ENCODE measurements at places on chromosomes 7 and 10.

DNA sequence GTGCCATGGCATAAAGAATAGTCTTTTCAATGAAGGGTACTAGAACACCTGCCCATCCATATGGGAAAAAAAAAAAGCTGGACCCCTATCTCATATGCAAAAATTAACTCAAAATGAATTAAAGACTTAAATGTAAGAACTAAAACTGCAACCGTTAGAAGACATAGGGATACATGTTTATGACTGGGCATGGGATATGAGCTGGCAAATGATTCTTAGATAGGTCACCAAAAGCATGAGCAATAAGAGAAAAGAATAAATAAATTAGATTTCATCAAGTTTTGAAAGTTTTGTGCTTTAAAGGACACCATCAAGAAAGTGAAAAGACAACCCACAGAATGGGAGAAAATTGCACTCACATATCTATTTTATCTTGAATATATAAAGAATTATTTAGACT lies 222.0 kb downstream of the ADK start:
- H3K27me3 ChIP-seq: no peaks in the 10 kb centered on the region
- no peak for DNase-seq
- no peak overlapping the region for H3K4me3 ChIP-seq
- H3K36me3 ChIP-seq: no peaks in the 10 kb centered on the region
- no peaks in the 10 kb centered on the region for H3K4me1 ChIP-seq

DNA sequence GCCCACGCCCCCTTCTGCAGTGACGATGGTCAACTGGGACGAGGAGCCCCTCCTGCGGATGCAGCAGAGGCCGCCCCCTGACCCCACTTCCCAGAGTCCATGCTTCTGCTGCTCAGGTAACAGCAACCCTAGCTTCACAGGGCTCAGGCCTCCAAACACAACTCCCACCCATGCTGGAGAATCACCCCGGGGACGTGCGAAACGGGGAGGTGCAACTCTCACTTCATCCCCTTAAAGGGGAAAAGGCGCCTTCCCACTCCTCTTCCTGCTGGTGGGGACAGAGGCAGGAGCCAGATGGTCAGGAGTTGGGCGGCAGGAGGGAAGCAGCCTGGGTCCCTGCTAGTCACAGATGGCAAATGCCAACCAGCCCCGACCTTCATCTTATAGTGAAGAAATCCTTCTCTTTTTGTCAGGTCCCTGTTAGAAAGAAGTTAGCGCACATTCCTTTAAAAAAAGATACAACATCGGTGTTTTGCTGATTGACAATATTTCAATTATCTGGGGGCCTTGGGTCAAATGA lies 155.4 kb downstream of the DIP2C start:
- H3K36me3 ChIP-seq: no peaks in the 10 kb centered on the region
- no peaks in the 10 kb centered on the region for H3K27me3 ChIP-seq
- DNase-seq: no peak
- H3K4me1 ChIP-seq: no peaks in the 10 kb centered on the region
- no peak overlapping the region for H3K4me3 ChIP-seq

GRCh38 chr7:128886391-128887168 lies 23.9 kb downstream of the ATP6V1F start:
- H3K4me3 ChIP-seq: no peak overlapping the region
- no peaks in the 10 kb centered on the region for H3K27me3 ChIP-seq
- DNase-seq: peak; percentile 42
- H3K27ac ChIP-seq: no peak overlapping the region
- H3K36me3 ChIP-seq: no peaks in the 10 kb centered on the region

- H3K36me3 ChIP-seq: no peaks in the 10 kb centered on the region
- no peak overlapping the region for H3K4me3 ChIP-seq
- H3K27me3 ChIP-seq: no peaks in the 10 kb centered on the region
- DNase-seq: no peak
These were observed 849.7 kb downstream of the KCNMA1 start for GRCh38 chr10:76787746-76788451.

GRCh38 chr10:6617309-6618076 lies 37.4 kb upstream of the PRKCQ start:
- no peaks in the 10 kb centered on the region for H3K36me3 ChIP-seq
- no peaks in the 10 kb centered on the region for H3K4me1 ChIP-seq
- no peak overlapping the region for H3K4me3 ChIP-seq
- DNase-seq: no peak

GRCh38 chr10:43287056-43288007 lies 20.5 kb upstream of the RASGEF1A start:
- H3K36me3 ChIP-seq: no peaks in the 10 kb centered on the region
- H3K4me3 ChIP-seq: no peak overlapping the region
- no peaks in the 10 kb centered on the region for H3K27me3 ChIP-seq
- no peak for DNase-seq
- no peaks in the 10 kb centered on the region for H3K4me1 ChIP-seq

DNA sequence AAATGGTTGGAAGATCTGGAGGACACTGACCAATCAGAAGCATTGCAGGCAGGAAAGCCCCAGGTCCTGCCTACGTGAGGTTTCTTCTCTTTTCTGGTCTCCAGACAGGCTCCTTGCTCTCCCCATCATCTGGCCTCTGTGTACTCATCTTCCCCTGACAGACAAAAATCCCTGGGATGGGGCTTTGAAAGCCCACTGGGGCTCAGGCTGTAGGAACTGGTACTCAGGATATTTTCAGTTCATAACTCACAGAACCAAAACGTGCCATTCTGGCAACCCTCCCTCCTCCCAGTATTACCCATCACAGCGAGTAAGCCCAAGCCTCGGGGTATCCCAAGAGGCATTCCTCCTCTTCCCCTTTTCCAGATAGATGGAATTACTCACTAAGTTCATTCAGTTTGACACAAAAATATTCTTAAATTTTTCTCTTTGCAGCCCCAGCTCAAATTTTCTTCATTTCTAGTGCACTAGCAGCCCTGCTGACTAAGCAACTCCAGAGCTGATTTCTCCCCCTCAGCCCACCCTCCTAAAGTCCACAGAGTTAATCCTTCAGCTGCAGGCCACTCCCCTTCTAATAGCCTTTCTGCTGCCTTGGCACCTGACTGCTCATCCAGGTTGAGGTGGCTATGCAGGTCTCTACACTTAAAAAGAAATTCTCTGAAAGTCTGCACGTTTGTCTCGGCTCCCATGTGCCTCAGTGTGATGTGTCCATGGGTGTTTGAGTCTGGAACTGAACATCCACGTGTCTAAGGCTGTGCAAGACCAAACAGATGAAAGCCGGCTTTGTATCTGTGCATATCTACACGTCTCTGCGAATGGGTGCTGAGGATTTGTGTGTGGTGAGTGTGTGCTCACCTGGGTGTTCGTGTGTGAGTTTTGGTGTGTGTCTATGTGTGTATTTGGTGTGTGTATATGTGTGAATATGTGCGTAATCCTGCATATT lies 331.4 kb downstream of the CCSER2 start:
- H3K4me3 ChIP-seq: no peak overlapping the region
- H3K27ac ChIP-seq: no peak overlapping the region
- H3K36me3 ChIP-seq: no peaks in the 10 kb centered on the region
- no peaks in the 10 kb centered on the region for H3K27me3 ChIP-seq
- no peaks in the 10 kb centered on the region for H3K4me1 ChIP-seq
- no peak for DNase-seq
